ENCODE measurements at places on chromosomes 5 and 9.

DNA sequence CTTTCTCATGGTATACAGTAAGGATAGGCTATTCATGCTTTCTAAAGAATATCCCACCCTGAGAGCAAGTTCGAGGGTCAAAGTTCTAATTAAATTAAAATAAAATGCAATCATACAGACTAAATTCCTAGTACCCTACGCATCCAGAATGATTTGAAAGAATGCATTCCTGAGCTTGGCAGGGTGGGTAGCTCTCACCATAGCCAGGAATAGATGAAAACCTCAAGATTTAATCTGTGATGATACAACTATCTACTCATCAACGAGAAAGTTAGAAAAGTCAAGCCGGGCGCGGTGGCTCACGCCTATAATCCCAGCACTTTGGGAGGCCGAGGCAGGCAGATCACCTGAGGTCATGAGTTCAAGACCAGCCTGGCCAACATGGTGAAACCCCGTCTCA lies 32.3 kb downstream of the SERINC5 start:
- no peak for DNase-seq

GRCh38 chr5:55857247-55857640 lies 6.1 kb downstream of the IL31RA start:
- no peak for DNase-seq

GRCh38 chr5:125148706-125149105 lies 402.3 kb upstream of the ZNF608 start:
- DNase-seq: no peak

GRCh38 chr9:112774006-112774996 lies 23.7 kb downstream of the SNX30 start:
- no peak for DNase-seq

- DNase-seq: no peak
These were observed 126.6 kb downstream of the SLC24A2 start for GRCh38 chr9:19662213-19662612.

- DNase-seq: no peak
These were observed 249.0 kb upstream of the ZNF608 start for GRCh38 chr5:124995421-124995820.

GRCh38 chr9:129343424-129344375 lies 165.6 kb upstream of the IER5L start:
- DNase-seq: no peak

GRCh38 chr5:108720391-108720790 lies 27.3 kb upstream of the FER start:
- no peak for DNase-seq

Data from stimulated activated CD8-positive, alpha-beta memory T cell treated with anti-CD3 and anti-CD28 coated beads, Interleukin-4, amount 100 ng/mL, for 4 hours (primary cell).